ENCODE measurements at places on chromosomes 1 and 21. TPM values are rescaled to one million over a fixed set of nuclear protein-coding genes. Genes with fewer than 3 reads are reported as not detected.

DNA sequence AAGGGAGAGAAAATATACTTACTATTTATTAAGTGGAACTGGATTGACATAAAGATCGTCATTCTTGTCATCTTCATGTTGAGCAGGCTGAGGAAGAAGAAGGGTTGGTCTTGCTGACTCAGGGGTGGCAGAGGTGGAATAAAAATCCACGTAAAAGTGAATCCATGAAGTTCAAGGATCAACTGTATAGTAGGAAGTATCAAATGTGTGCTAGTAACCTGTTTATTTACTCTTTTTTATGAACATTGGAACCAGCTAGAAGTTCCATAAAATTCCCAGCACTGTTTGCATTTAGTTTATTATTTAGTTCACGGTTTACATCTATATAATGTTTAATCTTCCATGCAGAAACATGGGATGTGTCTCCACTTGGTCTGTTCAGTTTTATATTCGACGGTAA is 70.7 kb downstream of the PLPPR4 start:
- no peaks in the 10 kb centered on the region for H3K36me3 ChIP-seq
- H3K27ac ChIP-seq: no peak overlapping the region
- H3K27me3 ChIP-seq: no peaks in the 10 kb centered on the region
- H3K4me1 ChIP-seq: no peaks in the 10 kb centered on the region

ELF3 gene
- total RNA-seq: 907 TPM

DNA sequence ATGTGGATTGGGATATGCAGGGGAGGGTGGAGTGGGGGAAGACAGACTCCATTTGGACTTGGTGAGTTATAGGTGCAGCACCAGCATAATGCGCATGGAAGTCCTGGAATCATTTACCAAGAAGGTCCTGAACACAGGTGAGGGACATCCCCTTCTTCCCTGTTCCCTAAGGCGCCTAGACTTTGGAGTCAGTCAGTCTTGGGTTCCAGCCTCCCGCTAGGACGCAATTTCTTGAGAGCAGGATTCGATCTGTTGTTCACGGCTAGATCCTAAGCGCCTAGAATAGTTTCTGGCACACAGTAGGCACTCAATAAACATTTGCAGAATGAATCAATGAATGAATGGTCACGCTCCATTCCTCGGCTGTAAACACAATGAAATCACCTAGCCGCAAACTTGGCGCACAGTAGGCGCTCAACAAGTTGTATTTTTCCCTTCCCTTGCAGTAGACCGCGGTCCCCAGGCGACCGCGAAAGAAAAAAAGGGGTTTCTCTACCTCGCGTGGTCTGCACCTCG is 1.0 kb upstream of the AK4 start:
- peaks cover 40% of the 10 kb centered on the region for H3K36me3 ChIP-seq
- H3K27me3 ChIP-seq: no peaks in the 10 kb centered on the region
- H3K27ac ChIP-seq: peak overlapping the region; percentile 66
- DNase-seq: no peak
- H3K4me3 ChIP-seq: peak overlapping the region; percentile 87
- peaks cover 58% of the 10 kb centered on the region for H3K4me1 ChIP-seq

DNA sequence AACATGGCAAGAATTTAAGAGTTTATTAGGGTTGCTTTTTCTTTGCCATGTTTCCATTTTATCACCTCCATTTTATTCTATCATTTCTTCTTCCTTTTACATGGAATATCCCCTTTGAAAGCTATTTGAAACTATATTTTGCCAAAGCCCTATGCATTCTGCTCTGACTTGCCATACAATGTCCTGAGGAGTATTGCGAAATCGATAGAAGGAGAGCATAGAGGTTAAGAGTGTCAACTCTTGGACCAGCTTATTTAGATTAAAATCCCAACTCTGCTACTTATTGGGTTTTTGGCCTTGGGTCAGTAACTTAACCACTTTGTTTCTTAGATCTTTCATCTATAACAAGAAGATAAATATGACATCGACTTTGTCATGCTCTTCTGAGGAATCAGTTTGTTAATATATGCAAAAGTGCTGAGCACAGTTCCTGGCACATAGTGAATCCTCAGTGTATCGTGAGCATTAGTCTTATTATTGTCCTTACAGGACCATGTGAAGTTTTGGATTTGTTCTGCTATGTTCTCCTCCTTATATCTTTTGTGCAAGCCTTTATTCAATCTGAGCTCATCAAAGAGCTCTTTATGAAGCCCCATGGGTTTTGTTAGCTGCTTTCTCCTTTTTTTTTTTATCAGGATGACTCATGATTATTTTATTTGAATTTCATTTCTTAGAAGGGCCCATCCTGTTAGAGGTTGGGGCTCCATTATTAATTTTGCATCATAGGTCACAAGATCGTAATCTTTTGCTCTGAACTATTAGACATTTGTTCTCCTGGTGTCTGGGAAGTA is 17.6 kb downstream of the ACKR1 start:
- H3K36me3 ChIP-seq: no peaks in the 10 kb centered on the region
- H3K4me3 ChIP-seq: no peak overlapping the region
- no peaks in the 10 kb centered on the region for H3K4me1 ChIP-seq
- peaks cover 24% of the 10 kb centered on the region for H3K27me3 ChIP-seq
- no peak for DNase-seq

FMO2 gene
- total RNA-seq: not detected

KANK4 gene
- total RNA-seq: not detected

UBE2U gene
- not detected for total RNA-seq

APOBEC4 gene
- total RNA-seq: not detected

- peaks cover 20% of the 10 kb centered on the region for H3K36me3 ChIP-seq
- H3K4me1 ChIP-seq: no peaks in the 10 kb centered on the region
- no peak overlapping the region for H3K27ac ChIP-seq
- DNase-seq: no peak
- H3K27me3 ChIP-seq: no peaks in the 10 kb centered on the region
- no peak overlapping the region for H3K4me3 ChIP-seq
Measured at GRCh38 chr1:180981596-180982387, 40.9 kb downstream of the STX6 start.

DNA sequence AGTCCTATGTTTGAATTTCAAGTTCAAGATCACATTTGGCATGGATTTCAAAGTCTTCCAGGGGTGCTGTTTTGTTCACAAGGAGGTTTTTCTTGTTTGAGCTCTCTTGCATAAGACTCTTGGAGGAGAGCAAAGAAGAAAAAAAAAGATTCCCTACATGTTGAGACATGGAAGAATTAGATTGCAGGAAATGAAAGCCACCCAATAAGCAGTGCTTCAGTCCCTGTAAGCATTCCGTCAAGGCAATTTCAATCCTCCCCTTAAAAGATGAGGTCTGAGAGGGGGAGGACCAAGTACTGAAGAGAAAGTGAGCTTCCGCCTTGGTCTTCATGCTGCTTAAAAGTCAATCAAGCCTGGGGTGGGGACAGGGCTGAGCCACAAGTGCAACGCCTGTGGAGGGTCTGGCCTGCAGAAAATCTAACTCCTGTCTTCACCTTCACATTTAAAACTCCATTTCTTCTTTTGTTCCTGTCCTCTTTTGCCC is 50.2 kb downstream of the LPAR3 start:
- H3K27me3 ChIP-seq: no peaks in the 10 kb centered on the region
- peaks cover 29% of the 10 kb centered on the region for H3K4me1 ChIP-seq
- H3K27ac ChIP-seq: no peak overlapping the region
- peaks cover 5% of the 10 kb centered on the region for H3K36me3 ChIP-seq

ALDH9A1 gene
- 54.6 TPM for total RNA-seq

DNA sequence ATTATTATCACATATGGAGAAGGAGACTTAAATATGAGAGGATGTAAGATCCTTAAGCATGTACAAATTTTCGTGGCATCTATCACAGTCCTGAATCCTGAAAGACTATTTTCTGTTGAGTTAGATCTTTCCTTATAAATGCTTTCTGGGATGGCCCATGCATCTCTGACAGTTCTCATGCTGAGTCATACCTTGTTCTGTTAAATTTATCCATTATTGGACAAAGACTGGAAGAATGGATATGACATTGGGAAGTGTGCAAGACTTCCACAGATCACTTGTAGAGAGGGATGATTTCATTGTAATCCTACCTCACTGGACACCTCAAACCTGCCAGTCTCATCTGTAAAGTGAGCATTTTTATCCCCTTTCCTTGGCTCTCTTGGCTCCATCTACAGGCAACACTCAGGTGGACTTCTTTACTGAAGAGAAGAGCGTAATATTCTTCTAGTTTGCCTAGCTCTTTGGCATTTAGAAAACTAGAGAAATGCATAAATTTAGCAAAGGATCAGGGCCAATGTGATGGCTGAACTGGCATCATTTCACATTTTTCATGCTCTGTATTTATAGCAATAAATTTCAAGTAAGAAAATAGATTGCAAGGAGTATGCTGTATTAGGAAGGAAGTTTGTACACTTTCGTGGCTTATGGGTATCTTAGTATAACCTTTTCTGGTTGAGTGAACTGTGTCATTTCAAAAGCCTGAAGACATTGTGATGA is 128.2 kb downstream of the NFIA start:
- no peaks in the 10 kb centered on the region for H3K36me3 ChIP-seq
- H3K27ac ChIP-seq: no peak overlapping the region
- no peaks in the 10 kb centered on the region for H3K27me3 ChIP-seq
- no peaks in the 10 kb centered on the region for H3K4me1 ChIP-seq

DNA sequence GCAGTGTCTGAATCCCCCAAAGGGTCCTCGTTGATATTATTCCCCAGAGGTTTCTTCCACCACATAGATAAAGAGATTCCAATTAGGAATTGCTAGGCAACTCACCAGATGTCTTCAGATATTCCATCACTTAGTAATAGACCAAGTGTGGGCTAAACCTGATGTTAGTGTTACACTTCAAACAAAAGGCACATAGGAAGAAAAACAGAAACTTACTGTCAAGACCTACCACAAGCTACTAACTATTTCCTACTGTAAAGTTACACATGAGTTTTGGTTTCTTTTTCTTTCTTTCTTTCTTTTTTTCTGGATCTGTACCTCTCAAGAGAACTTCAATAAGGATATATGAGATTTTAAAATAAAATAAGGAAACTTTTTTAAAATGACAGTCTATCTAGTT is 879.1 kb upstream of the NEGR1 start:
- H3K36me3 ChIP-seq: no peaks in the 10 kb centered on the region
- no peaks in the 10 kb centered on the region for H3K27me3 ChIP-seq
- DNase-seq: no peak
- H3K4me3 ChIP-seq: no peak overlapping the region
- no peak overlapping the region for H3K27ac ChIP-seq

NTNG1 gene
- total RNA-seq: 1.5 TPM

NBPF8 gene
- 8.8 TPM for total RNA-seq

DNA sequence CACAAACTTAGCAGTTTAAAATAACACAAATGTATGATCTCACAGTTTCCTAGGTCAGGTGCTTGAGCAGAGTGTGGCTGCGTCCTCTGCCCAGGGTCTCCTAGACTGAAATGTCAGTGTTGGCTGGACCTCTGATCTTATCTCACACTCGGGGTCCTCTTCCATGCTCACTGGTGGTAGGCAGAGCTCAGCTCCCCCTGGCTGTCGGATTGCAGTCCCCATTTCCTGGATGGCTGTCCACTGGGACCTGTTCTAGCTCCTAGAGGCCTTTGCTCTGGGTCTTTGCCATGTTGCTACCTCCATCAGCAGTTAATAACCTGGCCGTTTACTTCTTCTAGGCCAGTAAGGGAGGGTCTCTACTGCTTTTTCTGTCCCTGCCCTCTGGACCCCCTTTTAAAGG is 107.5 kb downstream of the PCNX2 start:
- no peaks in the 10 kb centered on the region for H3K27me3 ChIP-seq
- no peak overlapping the region for H3K4me3 ChIP-seq
- H3K27ac ChIP-seq: no peak overlapping the region
- H3K36me3 ChIP-seq: peaks cover 2% of the 10 kb centered on the region
- no peaks in the 10 kb centered on the region for H3K4me1 ChIP-seq
- DNase-seq: no peak

GRCh38 chr1:114755006-114755931 is 2.5 kb downstream of the CSDE1 start:
- peak overlapping the region; percentile 95 for H3K4me3 ChIP-seq
- peaks cover 49% of the 10 kb centered on the region for H3K36me3 ChIP-seq
- no peak for DNase-seq
- no peaks in the 10 kb centered on the region for H3K27me3 ChIP-seq

CASQ2 gene
- total RNA-seq: not detected

- no peak for DNase-seq
- H3K27ac ChIP-seq: no peak overlapping the region
- no peak overlapping the region for H3K4me3 ChIP-seq
- no peaks in the 10 kb centered on the region for H3K36me3 ChIP-seq
- H3K27me3 ChIP-seq: no peaks in the 10 kb centered on the region
- H3K4me1 ChIP-seq: no peaks in the 10 kb centered on the region
Measured at GRCh38 chr1:103129255-103129654, 20.9 kb upstream of the COL11A1 start.

MLLT11 gene
- 2.1 TPM for total RNA-seq

- H3K36me3 ChIP-seq: no peaks in the 10 kb centered on the region
- no peaks in the 10 kb centered on the region for H3K4me1 ChIP-seq
- H3K27me3 ChIP-seq: peaks cover 27% of the 10 kb centered on the region
- no peak overlapping the region for H3K4me3 ChIP-seq
- H3K27ac ChIP-seq: no peak overlapping the region
Measured at GRCh38 chr1:76018045-76018444, 56.5 kb upstream of the ST6GALNAC3 start.
